ENCODE measurements at places on chromosomes 5 and 9.

- no peak for DNase-seq
These were observed 50.7 kb downstream of the BAAT start for GRCh38 chr9:101333926-101334702.

DNA sequence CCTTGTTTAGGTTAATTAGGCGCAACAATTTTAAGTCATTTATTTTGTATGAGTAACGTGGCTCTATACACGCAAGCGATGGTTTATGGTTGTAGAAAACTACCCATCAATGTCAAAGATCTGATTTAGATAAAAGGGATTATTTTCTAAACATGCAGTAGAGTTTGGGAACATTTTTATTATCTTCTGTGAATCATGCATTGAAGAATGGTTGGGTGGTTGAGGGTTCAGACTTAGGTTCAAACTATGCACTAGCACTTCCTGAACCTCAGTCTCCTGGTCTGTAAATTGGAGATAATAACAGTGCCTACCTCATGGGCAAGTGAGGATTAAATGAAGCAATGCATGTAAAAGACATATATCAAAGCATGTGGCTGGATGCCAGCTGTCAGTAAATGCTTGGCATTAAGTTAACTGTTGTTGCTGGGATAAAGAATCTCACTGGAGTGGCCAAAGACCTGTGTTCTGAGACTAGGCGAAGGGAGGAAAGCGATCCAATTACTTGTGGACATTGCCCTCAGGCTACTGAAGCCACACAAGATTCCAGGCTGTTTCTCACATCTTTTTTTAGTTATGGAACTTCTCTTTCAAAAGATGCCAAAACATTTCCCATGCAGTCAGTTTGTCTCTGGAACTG is 1.1 kb upstream of the OTULINL start:
- DNase-seq: peak; percentile 3

DNA sequence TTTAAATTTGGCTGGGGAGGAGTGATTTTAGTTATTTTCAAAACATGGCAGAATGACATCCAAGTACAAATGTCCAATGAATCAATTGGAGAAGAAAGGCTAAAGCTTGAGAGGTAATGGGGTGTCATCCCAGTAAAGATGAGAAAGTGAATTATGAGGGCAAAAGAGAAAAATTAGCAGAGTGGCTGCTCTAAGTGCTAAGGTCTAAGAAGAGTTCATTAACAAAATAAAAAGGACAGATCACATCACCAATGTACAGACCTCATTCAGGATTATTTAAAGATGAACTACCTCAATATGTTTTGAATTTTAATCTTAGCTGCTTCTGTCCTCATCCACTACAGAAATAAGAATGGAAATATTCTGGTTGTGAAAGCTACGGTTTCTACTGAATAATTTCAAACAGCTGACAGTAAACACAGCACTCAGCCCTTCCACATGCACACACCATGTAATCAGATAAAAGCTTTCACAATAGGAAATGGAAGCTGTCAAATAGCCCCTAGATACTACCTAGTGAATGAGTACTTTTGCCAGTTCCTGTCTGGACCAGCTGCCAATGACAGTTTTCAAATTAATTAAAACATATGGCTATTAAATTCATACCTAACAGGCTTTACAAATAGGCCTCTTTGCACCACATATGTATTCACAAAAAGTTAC is 171.5 kb downstream of the SSBP2 start:
- peak; percentile 10 for DNase-seq

DNA sequence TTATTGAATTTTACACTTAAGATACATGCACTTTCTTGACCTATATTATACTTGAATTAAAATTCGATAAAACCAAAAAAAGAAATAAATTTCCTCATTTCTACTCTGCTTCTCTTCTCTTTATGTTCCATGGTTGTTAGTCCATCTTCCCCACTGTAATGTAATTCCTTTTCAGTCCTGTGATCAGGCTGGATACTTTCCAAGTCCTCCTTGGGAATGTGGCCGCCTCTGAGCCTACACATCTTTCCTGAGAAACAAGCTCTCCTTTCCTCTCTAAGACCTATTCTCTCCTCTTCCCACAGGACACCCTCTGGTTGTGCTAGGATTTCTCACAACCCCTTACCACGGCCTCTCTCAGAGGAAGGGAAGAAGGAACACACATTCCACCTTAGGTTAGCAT is 285.1 kb downstream of the DNAH5 start:
- DNase-seq: peak; percentile 60

DNA sequence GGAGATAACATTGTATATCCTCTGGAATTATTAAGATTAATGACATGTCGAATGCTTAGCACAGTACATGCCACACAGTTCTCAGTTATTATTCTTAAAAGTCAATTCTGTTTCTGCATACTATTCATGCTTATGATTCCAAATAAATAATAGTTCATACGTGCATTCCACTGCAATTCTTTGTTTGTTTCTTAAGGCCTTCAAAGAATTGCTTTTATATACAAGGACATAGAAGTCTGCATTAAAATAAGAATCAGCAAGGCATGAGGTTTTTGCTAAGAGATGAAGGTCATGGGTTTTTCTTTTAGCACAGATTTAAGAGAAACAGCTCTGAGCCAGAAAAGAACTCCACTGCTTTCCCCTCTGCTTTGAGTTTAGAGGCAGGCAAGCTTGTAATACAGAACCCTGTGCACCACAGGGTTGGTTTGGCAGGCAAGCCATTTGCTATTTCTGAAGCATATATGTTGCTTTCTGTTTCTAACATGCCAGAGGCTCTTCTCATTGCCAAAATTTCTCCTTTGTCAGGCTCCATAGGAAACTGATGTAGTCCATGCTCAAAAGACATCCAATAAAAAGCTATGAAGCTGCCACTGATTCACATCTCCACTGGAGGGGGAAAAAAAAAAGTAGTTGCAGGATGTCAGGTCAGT is 420.6 kb upstream of the TYRP1 start:
- DNase-seq: peak; percentile 1

DNA sequence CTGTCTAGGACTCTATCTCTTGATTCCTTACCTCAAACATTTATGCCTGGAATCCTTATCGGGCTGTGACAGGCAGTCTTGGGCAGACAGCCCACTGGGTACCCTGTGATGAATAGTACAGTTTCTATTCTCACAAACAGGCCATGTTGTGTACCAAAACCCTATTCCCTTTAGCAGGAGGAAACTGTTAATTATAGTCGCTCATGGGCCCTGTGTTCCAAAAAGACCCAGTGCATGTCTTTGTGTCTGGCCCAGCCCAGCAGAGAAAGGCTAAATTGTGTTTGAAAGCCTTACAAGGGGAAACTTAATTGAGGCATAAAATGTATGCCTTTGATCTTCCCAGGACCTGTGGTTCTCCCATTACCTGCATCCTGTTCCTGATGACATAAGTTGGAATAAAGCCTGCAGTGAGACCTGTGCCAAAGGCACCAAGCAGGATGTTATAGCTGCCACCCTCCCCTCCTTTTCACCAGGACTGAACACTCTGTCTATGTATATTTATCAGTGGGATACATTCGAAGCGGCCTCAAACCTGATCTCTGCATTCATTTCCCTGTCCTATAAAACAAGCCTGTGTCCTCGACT is 43.3 kb downstream of the TLR4 start:
- no peak for DNase-seq

GRCh38 chr5:143564417-143564816 is 160.9 kb upstream of the NR3C1 start:
- DNase-seq: no peak

DNA sequence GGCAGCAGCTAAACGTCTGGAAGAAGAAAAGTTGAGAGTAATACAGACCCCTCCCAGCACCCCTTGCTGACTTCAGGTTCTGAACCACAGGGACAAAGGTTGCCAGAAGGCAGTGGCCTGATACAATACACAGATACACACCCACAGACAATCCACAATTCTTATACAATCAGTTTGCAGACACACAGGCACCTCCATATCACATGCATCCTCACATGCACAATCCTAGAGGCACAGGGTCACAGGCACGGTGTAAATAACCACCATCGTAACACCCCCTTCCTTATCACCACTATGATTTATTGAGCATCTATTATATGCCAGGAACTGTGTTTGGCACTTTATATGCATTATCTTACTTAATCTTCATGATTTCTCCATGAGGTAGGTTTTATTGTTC is 8.2 kb downstream of the CNTFR start:
- no peak for DNase-seq

- DNase-seq: no peak
These were observed 87.6 kb downstream of the DAPK1 start for GRCh38 chr9:87585123-87585855.

DNA sequence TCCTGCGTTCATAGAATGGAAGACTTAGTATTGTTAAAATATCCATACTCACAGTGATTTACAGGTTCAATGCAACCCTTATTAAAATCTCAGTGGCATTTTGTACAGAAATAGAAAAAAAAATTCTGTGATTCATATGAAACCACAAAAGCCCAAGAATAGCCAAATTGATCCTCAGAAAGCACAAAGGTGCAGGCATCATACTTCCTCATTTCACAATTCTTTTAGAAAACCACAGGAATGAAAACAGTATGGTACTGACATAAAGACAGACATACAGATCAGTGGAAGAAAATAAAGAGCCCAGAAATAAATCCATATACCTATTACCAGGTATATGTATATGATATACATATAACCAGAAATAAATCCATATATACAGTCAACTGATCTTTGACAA is 86.8 kb upstream of the MEGF10 start:
- peak; percentile 84 for DNase-seq

GRCh38 chr5:151661968-151662732 is 24.6 kb downstream of the SPARC start:
- DNase-seq: no peak

DNA sequence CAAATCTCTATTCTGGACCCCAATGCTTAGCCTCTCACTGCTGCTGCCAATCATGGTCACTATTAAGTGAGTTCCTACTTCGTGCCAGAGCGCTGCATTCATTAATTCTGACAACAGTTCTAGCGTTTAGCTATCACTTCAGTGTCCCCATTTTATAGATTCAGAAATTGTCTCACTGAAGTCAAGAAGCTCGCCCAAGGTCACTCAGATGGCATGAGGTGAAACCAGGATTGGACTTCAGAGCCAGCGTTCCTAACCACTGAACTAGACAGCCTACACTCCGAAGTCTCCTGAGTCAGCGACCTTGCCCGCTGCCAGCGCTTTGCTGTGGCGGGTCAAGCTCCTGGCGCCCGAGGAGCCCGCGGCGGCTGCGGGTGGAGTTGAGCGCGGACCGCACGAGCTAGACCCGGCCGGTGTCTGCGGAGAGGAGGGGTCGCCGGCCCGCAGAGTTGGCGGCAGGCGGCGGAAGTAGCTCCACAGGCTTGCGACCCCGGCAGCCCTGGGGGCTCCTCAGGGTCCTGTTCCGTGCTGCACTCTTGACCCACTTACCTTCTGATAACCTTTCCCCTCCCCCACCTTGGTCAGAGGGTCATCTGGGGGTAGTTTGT is 2.1 kb upstream of the GABRB2 start:
- DNase-seq: no peak

GRCh38 chr9:93303258-93303771 is 119.4 kb downstream of the WNK2 start:
- no peak for DNase-seq

DNA sequence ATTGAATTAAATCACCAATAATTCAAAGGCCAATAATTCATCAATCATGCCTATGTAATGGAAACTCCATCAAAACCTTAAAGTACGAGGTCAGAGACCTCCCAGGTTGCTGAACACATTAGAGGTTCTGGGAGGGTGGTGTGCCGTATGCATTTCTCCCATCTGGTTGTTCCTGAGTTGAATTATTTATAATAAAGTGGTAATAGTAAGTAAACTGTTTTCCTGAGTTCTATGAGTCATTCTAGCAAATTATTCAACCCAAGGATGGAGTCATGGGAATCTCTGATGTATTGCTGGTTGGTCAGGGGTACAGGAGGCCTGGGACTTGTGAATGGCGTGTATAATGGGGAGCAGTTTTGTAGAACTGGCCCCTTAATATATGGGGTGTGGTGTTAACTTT is 191.7 kb downstream of the CARTPT start:
- no peak for DNase-seq

DNA sequence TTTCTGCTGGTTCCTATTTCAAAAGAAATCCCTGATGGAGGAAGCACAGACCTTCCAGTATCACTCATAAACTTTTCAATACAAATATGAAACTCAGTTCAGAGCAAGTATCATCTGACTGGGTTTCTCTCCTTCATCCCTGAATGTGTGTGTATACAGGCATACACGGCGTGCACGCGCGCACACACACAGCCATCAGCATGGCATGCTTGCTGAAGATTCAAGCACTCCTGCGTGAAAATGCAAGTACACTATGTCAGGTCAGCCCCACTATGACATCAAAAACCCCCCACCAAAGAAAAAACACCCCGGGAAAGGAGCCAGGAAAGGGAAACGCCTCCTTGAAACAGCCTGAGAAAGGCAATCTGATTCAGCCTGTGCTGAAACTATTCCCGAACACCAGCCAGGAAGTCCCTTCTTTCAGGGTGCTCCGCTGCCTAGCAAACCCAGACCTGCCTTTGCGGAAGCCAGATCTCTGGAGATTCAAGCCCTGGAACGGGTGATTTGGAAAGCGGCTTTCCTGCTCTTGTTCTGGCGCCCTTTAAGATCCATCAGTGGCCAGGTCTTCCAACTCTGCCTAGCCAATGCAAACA is 831 bp downstream of the KLHL3 start:
- peak; percentile 33 for DNase-seq

GRCh38 chr9:13264788-13265187 is 14.7 kb downstream of the MPDZ start:
- DNase-seq: peak; percentile 47

DNA sequence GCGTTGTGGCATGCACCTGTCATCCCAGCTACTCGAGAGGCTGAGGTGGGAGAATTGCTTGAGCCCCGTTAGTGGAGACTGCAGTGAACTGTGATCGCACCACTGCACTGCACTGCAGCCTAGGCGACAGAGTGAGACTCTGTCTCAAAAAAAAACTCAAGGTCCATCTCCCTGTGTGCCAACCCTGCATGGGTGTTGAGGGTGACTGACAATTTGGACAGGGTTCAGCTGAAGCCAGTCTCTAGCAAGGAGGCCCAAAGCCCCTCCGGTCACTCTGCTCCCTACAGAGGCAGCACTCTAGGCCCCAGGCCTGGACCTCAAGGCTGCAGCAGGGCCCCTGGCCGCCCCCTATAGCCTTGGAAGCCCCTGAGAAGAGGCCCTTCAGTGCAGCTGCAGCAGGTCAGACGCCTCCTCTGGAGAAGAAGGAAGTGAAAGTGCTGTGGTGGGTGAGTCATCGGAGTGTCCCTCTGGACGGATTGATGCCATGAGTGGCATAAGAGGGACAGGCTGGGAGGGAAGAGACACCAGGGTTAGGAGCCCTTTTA is 39.2 kb upstream of the NEK6 start:
- peak; percentile 26 for DNase-seq
